Activated T-helper 1 cell treated with anti-CD3 and anti-CD28 coated beads, Interleukin-12 subunit alpha, Interleukin-12 subunit beta, Interleukin-2, Interleukin-4 antibody, amounts not matched to agents 30 ng/mL and 10 ng/mL and 1 ng/mL, durations not matched to agents 14 hours and 24 hours and 36 hours (primary cell): ENCODE measurements at places on chromosomes 2 and 18.

DNA sequence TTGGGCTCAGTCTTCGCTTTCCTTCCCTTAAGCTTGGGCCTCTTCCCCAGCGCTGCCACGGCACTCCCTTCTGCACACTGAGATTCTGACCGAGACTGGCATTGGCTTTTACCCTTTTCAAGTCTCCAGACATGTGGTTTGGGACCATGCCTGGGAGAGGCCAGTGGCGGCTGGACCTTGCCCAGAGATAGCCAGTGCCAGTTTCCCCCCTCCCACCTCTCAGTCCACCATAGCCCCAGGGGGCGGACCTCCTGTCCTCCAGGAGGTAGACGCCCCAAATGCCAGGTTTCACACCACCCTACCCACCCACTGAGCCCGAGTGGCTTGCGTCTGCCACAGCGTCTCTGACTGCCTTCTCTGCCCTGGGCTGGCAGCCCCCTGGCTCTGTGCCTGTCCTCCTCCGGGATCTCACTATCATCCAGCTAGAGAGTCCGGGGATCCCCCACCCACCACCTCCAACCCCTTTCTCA is 47.7 kb downstream of the INPP5D start:
- DNase-seq, result no peak

DNA sequence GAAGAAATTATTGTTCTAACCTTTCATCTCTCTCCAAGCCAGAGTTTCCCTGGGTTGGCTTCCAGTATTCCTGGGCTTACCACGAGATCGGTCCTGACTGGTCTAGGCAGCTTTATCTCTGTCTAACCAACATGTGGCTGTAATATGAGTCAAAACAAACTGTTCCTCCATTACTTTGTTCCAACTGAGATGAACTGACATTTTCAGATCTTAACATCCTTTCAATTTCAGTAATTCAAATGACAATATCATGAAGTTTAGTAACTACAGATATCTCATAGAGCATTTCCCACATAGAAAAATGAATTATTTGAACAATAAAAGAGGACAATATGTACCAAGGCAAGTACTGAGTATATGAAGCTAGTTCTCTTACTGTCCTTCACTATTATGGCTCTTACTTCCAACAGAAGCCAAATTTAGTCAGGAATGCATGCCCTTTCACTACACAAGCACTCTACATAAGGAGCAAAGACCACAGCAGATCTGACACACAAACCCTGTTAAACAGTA is 15.5 kb downstream of the SLC25A12 start:
- no peak for DNase-seq

GRCh38 chr2:186440506-186440905 is 45.6 kb upstream of the ZC3H15 start:
- no peak for DNase-seq

DNA sequence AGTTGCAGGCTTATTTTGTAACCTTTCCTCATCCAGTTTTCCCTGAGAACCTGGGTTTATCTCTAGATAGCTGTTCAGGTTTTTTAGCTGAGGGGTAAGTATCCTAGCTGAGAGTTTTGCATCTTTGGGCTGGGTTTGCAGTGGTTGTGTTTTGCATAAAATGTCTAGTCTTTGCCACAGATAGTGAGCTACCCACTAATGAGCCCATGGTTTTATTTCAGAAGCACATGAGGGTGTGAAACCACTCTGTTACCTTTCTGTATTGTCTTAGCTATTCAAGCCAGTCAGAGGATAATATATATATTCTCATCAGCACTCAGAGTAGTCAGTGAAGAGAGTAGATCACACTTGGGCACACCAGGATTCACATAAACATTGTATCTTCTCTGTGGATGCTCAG is 24.6 kb upstream of the TXNDC2 start:
- no peak for DNase-seq

DNA sequence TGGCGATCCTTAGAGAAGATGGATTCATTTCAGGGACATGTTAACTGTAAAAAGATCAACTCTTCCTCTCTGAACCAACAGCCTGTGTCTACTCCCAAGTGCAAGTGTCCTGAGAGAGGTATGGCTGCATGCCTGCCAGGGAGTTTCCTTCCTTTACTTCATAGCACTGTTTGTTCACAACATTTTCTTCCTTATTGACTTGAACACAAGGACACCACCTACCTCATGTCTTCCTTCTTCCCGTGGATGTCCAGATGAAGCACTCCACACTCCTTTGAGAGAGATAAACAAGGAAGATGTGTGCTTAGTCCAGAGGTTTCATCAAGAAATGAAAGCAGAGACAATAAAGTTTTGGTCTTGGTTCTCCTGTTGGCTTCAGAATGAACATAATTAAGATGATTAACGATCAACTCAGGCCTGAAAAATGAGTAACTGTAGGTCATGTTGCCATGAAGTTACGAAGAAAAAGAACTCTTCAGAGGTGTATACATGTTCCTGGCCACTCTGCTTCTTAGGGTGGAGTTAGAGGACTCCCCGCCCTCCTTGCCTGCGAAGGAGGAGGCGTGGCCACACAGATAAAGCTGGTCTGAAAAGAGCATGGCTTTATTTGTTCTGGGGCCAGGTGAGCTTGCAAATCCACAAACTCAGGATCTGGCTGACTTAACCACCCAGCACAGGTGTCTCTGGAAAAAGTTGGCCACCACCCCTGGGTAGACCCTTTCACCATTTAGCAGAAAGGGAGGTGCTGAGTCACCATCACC is 155.0 kb upstream of the KCTD1 start:
- no peak for DNase-seq

DNA sequence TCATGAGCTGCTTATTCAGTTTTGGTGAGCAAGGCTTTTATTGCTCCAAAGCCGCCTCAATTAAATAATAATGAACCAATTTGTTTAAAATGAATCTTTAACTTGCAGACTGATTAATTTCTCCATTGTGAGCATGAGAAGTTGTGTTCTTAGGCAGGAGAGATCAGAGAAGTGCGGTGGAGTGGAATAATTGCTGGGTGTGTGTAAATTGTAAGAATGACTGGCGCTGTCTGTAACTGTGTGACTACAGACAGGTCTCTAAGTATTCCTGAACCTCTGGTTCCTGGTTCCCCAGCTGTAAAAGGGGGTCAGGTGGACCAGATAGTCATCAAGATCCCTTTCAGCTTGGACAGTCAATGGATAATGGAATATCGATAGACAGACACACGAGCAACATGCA is 98.0 kb upstream of the EFEMP1 start:
- DNase-seq, result no peak

DNA sequence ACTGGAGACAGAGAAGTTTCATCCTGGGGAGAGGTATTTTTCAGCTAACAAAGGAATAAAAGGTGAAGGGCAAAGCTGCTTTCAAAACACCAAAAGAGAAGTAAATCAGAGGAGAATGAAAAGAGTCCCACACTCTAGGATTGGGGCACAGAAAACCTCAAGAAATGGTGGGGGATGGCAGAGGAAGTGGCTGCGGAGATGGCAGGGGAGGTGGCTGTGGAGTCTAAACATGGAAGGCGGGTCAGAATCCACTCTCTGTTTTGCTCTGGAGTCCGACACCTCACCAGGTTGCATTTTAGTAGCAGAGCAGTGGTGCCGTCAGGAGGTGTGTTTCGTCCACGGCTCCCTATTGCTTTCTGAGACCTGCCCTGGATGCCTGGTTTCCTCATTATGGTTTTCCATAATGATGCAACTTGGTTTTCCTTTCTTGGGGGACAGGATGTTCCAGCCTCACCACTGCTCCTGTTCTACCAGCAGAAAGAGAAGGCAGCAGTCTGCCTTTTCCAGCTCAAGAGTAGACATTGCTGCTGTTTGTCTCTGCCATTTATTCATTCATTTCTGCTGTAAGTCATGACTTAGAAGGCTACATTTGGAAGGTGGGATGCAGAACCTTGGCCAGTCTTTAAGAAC is 188.7 kb downstream of the ANKRD44 start:
- DNase-seq, result no peak

DNA sequence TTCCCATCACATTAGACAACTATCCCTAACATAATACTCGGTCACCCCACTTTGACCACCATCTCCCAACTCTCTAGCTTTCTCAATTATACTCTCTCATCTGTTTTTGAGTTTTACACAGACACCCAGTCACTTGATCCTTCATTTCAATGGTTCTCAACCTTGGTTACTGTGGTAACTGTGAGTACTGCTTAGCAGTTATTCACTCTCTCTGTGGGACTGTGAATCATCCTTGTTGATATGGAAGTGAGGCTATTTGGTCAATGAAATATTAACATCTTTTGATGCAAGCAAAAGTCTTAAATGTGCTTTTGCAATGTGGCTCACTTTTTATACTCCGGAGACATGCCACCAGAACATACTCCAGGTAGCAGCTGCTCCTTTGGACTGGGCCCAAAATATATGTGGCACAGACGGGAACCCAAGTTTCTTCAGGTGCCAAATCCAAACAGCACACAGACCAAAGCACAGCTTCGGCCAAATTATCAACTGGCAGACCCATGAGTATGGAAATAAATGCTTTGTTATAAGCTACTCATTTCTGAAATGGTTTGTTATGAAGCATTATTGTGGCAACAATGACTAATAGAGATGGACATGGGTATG is 75.0 kb upstream of the SLC25A52 start:
- DNase-seq, result no peak

DNA sequence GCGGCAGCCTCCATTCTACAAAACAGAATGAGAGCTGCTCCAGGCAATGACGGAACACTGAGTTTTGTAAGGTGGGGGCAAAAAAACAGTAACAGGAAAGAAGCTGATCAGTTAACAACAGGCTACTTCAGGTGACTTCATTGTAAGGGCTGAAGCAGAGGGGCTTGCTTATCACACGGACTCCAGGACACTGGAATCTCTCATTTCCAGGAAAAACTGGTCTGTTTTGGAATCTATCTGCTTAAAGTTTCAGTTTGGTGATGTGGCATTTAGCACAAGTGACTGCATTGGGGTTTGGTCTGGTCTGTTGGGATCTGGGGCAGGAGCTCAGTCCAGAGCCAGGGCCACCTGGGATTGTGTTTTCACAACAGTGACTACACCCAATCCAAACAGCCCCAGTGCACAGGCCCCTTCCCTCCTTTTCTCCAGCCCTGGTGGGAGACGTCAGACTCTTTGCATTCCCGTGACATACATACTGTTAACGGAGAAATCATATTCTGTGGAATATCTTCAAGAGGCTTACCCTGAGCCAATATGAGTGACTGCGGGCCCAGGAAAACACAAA is 14.1 kb downstream of the AMER3 start:
- DNase-seq, result no peak

GRCh38 chr2:196252408-196253115 is 81.2 kb upstream of the STK17B start:
- no peak for DNase-seq

GRCh38 chr2:191014653-191015020 is 666 bp upstream of the STAT1 start:
- no peak for DNase-seq

GRCh38 chr2:112870841-112871835 is 34.6 kb upstream of the IL1B start:
- DNase-seq, result no peak

DNA sequence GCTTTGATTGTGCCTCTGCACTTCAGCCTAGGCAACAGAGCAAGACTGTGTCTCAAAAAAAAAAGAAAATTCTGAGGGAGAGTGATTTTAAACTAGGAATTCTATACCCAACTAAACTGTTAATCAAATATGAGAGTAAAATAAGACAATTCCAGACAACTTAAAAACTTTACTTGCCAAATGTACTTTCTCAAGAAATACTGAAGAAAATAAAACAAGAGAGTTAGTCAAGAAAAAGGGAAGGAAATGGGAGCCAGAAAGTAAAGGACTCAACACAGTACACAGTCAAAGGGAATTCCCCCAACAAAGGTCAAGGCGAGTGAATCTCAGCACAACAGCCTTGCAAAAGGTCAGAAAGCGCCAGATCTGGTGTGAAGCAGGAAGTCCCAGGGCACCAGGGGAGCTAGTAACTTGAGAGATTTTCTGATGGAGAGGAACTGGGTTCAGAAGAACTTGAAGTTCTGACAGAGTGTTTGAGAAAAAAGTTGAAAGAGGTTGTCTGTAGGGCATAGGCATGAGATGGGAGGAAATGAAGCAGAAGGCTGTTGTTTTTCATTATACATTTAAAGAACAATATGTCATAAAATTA is 22.6 kb upstream of the TBC1D8 start:
- DNase-seq, result peak; percentile 14
